ENCODE measurements at places on chromosomes 3 and 15.

- DNase-seq: no peak
Observed at GRCh38 chr3:98796334-98796733, 33.2 kb downstream of the ST3GAL6 start.

DNA sequence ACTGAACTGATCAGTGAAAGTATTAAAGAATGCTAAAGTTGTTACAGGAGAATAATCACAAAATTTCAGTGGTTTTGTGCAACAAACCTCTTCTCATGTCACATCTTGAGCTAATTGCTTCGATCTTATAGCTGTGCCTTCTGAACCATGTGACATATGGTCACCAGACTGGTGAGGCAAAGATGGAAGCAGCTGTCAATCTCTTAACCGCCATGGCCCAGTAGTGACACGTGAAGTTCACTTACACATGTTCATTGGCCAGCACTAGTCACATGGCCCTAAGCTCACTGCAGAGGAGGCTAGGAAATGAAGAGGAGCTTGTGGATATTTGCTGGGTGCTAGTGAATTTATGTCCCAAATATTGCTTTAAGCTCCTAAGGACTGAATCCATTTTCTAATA lies 32.5 kb downstream of the BOC start:
- DNase-seq: peak; percentile 15

- no peak for DNase-seq
Observed at GRCh38 chr3:127894481-127894880, 20.6 kb upstream of the KBTBD12 start.

- DNase-seq: no peak
Observed at GRCh38 chr15:64895285-64896065, 16.2 kb upstream of the ANKDD1A start.

DNA sequence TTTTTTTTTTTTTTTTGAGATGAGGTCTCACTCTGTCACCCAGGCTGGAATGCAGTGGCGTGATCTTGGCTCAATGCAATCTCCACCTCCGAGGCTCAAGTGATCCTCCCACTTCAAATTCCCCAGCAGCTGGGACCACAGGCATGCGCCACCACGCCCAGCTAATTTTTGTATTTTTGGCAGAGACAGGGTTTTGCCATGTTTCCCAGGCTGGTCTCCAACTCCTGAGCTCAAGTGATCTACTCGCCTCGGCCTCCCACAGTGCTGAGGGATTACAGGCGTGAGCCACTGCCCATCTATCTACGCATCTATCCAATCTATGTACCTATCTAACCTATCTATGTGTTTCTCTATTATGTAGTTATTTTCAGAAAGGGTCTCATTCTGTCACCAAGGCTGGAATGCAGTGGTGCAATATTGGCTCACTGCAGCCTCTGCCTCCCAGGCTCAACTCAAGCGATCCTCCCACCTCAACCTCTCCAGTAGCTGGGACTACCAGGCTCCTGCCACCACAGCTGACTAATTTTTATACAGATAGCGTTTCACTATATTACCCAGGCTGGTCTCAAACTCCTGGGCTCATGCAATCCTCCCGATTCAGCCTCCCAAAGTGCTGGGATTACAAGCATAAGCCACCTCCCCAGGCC lies 20.2 kb upstream of the GPX1 start:
- peak; percentile 59 for DNase-seq

GRCh38 chr3:120418866-120419490 lies 31.8 kb downstream of the FSTL1 start:
- no peak for DNase-seq

All from femur (tissue), 1 donor.